ENCODE measurements at places on chromosomes 2 and 18.

DNA sequence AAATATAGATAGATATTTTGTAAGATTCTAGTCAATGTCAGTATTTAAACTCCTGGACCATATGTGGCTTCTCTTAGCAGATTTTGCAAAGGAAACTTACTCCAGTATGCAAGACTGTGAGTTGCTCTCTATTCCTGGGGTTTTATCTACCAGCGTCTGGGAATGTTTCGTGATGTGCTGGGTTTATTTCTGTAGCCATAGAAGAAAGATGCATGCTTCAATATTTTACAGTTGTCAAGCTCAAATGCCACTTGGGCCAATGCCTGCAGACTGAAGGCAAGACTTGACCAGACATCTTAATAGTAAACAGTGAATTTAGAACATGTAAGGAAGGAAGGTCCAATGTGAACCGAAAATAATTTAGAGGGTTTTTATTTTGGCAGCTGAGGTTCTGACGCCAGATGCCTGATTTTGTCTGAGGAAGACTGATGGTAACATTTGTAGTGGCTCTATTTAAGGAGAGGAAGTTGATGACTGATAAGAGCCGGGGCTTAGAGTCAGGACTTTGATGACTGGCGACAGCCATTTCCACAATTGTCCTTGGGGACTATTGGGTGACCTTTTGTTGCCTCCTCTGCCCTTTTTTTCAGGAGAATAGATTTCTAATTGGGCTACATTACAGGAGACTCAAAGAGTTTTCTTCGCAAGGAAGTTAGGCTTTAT is 154.3 kb downstream of the RAPGEF4 start:
- H3K36me3 ChIP-seq = no peaks in the 10 kb centered on the region
- peak; percentile 68 for DNase-seq
- peak overlapping the region; percentile 83 for H3K27ac ChIP-seq
- peaks cover 58% of the 10 kb centered on the region for H3K4me1 ChIP-seq
- H3K4me3 ChIP-seq = no peak overlapping the region
- no peaks in the 10 kb centered on the region for H3K27me3 ChIP-seq

GRCh38 chr18:49843778-49844625 is 30.7 kb upstream of the ACAA2 start:
- H3K27ac ChIP-seq = no peak overlapping the region
- H3K27me3 ChIP-seq = no peaks in the 10 kb centered on the region
- DNase-seq = no peak
- no peaks in the 10 kb centered on the region for H3K36me3 ChIP-seq
- no peak overlapping the region for H3K4me3 ChIP-seq
- no peaks in the 10 kb centered on the region for H3K4me1 ChIP-seq

- no peaks in the 10 kb centered on the region for H3K4me1 ChIP-seq
- peak; percentile 46 for DNase-seq
- peaks cover 48% of the 10 kb centered on the region for H3K27me3 ChIP-seq
Observed at GRCh38 chr2:98087447-98088020, 567 bp downstream of the VWA3B start.

- no peak overlapping the region for H3K4me3 ChIP-seq
- H3K36me3 ChIP-seq = no peaks in the 10 kb centered on the region
- no peaks in the 10 kb centered on the region for H3K4me1 ChIP-seq
- H3K27me3 ChIP-seq = no peaks in the 10 kb centered on the region
- no peak for DNase-seq
Observed at GRCh38 chr18:60044290-60045006, 144.7 kb downstream of the PMAIP1 start.

GRCh38 chr2:109353806-109354745 is 225.1 kb downstream of the SH3RF3 start:
- H3K27ac ChIP-seq = no peak overlapping the region
- no peak overlapping the region for H3K4me3 ChIP-seq
- H3K36me3 ChIP-seq = no peaks in the 10 kb centered on the region
- H3K4me1 ChIP-seq = peaks cover 14% of the 10 kb centered on the region

DNA sequence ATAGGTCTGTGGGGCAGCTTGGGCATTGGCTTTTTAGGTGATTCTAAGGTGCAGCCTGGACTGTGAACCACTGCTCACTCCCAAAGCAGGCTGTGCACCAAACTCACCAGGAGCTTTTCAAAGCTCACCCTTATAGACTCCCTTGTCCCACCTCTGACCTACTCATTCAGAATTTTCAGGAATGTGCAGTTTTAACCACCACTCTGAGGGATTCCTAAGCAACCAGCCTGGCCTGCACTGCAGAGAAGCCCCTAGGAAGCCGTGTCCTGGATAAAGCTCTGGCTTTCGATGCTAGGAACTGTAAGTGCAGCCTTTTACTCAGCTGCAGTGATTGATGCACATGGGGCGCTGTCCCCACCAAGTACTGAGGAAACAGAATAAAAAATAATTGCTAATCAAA is 33.0 kb downstream of the MRO start:
- no peaks in the 10 kb centered on the region for H3K36me3 ChIP-seq
- H3K27ac ChIP-seq = no peak overlapping the region
- no peak for DNase-seq
- no peak overlapping the region for H3K4me3 ChIP-seq

DNA sequence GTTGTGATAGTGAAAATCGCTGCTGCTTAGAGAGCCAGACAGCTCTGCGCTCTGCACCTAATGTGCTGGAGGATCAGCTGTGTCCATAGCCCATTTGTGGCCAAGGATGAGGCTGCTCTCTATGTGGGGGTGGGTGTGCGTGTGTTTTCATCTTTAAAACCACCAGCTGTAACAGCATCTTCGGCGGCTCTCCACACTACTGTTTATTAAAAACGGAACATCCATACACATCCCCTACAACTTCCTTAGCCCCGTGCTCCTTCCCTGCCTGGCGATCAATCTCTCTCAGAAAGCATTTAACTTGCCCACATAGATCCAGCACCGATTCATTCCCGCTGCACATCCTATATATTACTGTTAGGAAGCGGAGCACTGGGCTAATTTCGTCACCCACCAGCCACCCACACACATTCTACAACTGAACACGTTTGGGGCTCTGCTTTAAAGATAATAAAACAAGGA is 1.6 kb downstream of the CELF4 start:
- no peak for DNase-seq
- H3K4me1 ChIP-seq = no peaks in the 10 kb centered on the region
- H3K27ac ChIP-seq = no peak overlapping the region
- H3K4me3 ChIP-seq = no peak overlapping the region

GRCh38 chr18:76323891-76324290 is 171.2 kb downstream of the ZNF516 start:
- H3K27me3 ChIP-seq = no peaks in the 10 kb centered on the region
- no peak for DNase-seq
- no peaks in the 10 kb centered on the region for H3K36me3 ChIP-seq
- no peak overlapping the region for H3K4me3 ChIP-seq

DNA sequence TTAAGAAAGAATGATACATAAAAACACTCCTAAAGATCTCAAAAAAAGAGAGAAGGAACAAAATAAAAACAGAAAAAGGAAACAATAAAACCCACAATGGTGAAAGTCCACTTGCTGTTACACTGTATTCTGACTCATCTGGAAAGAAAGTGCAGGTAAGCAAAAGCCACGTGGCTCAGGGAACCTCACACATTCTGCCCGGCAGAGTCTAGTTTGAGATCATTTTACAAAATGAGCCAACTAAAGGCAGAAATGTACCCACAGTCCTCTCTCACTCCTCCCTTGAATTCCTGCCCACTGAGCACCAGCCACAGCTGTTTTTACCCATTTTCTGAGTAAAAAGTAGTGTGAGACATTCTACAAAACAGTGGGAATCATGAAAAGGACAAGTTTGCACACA is 10.0 kb downstream of the KCNH7 start:
- no peaks in the 10 kb centered on the region for H3K27me3 ChIP-seq
- peak overlapping the region; percentile 70 for H3K27ac ChIP-seq
- DNase-seq = no peak

DNA sequence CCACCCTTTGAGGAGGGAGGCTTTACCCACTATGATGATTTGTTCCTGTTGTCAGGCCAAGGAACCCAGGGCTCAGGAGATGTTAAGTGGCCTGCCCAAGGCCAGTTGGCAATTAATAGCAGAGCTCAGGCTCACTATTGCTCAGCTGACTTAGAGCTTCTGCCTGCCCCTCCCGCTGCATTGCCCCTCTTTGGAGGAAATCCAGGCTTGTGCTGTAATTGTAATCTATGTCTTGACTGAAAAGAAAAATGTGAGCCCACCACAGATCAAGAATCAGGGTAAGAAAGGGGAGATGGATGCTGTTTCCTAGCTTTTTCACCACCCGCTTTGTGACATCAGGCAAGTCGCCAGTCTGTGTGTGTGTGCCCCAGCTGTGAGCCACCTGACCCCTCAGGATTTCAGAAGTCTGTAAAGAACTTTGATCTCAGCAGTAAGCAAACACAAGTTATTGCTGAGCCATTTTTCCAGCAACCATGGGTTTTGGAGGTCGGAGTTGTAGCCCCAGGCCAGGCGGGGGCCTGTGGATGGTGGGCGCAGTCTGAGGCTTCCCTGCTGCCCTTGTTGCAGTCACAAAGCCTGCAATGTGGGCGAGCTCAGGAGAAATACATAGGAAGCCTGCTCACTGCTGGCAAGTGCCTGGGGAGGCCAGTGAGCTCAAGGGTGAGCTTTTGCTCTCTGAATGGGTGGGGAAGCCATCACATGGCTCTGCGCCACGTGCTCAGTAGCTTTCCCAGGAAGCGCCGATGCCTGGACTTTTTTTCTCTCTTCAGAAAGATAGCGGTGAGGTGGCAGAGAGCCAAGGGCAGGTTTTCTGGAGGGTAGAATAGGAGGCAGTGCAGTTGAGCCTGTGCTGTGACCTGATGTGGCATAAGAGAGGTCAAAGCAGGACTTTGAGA is 6.1 kb downstream of the CABLES1 start:
- H3K27me3 ChIP-seq = peaks cover 4% of the 10 kb centered on the region
- no peaks in the 10 kb centered on the region for H3K36me3 ChIP-seq
- H3K27ac ChIP-seq = no peak overlapping the region
- peaks cover 54% of the 10 kb centered on the region for H3K4me1 ChIP-seq
- no peak overlapping the region for H3K4me3 ChIP-seq

DNA sequence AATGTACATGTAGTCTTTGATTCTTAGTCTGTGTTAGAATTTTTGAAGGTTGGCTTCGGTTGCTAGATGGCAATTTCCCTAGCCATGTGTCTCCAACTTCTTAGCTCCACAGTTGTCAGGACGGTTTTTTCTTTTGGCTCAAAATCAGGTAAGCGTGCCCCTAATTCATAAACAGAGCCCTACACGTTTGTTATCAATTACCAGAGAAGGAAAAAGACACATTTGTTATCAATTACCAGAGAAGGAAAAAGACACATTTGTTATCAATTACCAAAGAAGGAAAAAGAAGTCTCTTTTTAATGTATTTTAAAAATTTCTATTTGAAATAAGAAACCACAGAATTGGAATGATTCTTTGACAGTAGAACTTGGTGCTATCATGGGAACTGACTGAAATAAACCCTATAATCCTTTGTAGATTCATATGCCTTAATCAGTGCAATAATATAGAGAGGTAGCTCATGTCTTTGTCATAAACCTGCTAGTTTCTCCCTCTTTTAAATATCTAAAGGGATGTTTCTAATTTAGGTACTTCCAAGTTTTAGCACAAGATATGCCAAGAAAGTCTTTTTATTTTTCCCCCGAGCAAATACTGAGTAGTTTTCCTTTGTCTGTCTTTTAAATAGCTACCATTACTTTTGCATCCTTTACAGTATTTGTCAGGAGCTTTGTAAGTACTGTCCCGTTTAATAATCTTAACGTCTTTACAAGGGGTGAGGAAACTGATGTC is 35.9 kb downstream of the CAMKMT start:
- no peaks in the 10 kb centered on the region for H3K4me1 ChIP-seq
- no peak overlapping the region for H3K27ac ChIP-seq
- H3K36me3 ChIP-seq = no peaks in the 10 kb centered on the region
- no peak overlapping the region for H3K4me3 ChIP-seq

DNA sequence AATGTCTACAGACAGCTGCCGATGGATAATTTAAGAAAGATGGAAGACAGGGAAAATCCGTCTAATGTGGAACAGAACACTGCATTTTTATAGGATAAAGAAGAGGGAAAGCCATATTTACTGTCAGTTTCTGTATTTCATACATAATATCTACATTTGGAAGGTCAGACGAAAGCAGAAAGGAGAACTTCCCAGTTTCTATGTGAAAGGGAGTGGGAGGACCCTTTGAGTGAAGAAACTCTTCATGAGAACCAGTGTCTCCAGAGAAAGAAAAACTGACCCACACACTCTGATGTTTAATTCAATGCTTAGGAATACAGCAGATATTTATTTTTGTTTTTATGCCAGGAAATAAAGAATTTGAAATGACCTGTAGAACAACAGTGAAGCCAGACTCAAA is 127.2 kb downstream of the CALCRL start:
- H3K4me3 ChIP-seq = no peak overlapping the region
- no peaks in the 10 kb centered on the region for H3K27me3 ChIP-seq
- DNase-seq = no peak
- no peaks in the 10 kb centered on the region for H3K4me1 ChIP-seq
- no peaks in the 10 kb centered on the region for H3K36me3 ChIP-seq
- H3K27ac ChIP-seq = no peak overlapping the region

DNA sequence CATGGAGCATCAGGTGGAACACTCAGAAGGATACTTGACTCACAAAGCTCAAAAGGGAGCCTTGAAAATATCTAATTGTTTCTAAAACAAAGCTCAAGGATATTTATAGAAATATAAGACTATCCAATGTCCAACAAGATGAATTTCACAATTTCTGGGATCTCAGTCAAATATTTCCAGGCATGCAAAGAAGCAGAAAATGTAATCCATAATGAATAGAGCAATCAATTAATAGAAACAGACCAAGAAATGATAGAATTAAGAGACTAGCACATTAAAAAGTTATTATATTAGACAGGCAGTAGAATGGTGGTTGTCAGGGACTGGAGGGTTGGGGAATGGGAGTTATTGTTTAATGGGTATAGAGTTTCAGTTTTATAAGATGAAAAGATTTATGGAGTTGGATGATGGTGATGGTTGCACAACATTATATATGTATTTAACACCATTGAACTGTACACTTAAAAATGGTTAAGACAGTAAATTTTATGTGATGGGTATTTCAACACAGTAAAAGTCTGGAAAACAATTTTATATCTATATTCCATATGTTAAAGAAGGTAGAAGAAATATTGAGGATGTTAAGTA is 189.9 kb upstream of the PIEZO2 start:
- H3K27me3 ChIP-seq = no peaks in the 10 kb centered on the region
- no peaks in the 10 kb centered on the region for H3K36me3 ChIP-seq
- no peaks in the 10 kb centered on the region for H3K4me1 ChIP-seq
- no peak for DNase-seq

DNA sequence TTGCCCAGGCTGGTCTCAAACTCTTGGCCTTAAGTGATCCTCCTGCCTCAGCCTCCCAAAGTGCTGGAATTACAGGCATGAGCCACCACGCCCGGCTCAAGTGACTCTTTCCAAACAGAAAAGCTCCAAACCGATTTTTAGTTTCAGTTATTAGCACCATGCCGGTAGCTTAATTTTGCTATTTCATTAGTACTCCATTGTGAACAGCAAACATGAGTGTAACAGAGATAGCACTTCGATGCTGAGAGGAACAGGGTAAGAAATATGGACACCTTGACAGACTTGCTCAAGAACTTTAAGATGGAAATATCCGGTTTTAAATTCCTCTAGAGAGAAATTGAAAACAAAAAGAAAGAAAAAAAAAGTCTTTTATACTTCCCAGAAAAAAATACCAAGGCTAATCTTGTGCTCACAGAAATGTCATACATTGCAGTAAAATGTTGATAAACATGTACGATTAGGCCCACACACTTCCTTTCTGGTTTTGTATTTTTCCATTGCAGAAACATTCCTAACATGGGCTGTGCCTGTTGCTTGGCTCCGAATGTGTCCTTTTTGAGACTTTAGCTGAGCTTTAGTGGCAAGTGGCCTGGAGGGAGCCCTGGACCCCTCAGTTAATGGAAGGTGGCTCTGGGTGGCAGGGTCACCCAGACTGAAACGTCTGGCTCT is 18.3 kb downstream of the FHL2 start:
- no peak overlapping the region for H3K4me3 ChIP-seq
- H3K4me1 ChIP-seq = peaks cover 81% of the 10 kb centered on the region
- DNase-seq = peak; percentile 82
- no peaks in the 10 kb centered on the region for H3K27me3 ChIP-seq
- H3K36me3 ChIP-seq = peaks cover 72% of the 10 kb centered on the region
- peak overlapping the region; percentile 80 for H3K27ac ChIP-seq

Data from cardiac muscle cell (in vitro differentiated cells and primary cell).